ENCODE measurements at places on chromosomes 2 and 18.
A peak's percentile ranks its signal among the peaks of the same experiment; 100 is the strongest.

DNA sequence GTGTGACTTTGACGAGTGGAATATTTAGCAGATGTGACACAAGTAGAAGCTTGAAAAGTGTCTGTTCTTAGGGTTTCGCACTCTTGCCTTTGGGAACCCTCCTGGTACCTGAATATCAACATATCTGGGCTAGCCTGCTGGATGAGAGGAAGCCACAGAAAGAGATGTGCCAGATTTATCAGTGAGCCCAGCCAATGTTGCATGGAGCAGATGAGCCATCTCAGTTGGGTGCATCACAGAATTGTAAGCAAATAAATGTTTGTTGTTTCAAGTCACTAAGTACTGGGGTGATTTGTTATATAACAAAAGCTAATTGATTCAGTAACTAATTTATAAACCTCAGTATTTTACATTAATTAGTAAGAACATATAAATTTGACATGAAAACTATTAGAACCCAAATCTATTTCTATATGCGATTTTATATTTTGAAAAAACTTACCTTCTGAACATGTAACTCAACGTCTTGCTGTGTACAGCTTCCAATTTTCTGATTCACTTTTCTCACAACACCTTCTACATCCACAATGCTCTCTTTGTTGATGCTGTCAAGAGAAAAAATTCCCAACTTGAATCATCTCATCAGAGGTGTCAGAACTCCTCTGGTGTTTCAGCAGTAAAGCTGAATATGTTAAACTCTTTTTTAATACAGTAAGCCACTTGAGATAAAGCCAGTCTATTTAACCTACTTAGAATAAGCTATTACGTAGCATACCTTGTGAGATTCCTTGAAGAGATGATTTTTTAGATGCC lies 42.3 kb downstream of the DARS1 start:
- no peak for DNase-seq

DNA sequence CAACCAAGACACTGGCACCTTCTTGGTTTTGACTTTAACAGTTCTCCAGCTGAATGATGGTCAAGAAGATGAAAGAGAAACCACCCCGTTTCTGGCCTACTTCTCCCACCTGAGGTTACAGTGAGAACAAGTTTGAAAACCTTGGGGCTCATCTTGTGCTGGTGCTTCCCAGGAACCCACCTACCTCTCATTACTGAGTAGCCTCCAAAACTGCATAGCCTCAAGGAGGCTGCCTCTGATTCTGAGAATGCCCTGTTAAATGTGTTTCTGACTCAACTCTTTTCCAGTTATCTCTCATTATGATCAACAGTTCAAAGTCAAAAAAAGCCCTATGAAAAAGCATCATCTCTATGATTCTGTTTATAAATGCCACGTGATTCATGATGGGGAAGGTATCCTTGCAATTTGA lies 121.9 kb downstream of the CACNB4 start:
- DNase-seq: no peak

- DNase-seq: no peak
These were observed 58.5 kb upstream of the MSH6 start for GRCh38 chr2:47724221-47724981.

GRCh38 chr18:11322006-11322405 lies 172.6 kb upstream of the PIEZO2 start:
- no peak for DNase-seq

GRCh38 chr18:13455471-13455870 lies 236.9 kb downstream of the LDLRAD4 start:
- no peak for DNase-seq

DNA sequence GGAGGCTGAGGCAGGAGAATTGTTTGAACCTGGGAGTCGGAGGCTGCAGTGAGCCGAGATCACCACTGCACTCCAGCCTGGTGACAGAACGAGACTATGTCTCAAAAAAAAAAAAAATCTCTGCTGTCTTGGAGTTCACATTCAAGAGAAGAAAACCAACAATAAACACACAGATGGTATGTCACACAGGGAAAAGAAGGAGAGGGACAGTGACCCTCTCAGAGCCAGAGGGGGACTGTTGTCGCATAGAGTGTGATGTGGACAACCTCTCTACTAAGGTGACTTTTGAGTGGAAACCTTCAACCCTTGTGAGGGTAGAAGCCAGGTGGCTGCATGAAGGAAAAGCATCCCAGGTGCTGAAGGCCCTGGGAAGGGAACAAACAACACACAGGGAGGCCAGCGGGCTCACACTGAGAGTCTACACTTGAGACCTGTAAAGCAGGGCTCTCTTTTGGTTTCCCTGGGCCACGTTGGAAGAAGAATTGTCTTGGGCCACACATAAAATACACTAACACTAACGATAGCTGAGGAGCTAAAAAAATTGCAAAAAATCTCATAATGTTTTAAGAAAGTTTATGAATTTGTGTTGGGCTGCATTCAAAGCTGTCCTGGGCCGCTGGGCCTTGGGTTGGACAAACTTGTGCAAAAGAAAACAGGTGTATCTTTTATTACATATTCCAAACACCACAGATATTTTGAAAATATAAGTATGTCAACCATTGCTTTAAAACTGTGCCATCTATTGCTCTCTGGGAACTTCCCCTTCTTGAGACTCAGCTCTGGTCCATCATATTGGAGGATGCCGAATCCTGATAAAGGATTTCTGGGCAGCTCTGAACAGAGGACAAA lies 136.0 kb downstream of the DDX1 start:
- DNase-seq: no peak

DNA sequence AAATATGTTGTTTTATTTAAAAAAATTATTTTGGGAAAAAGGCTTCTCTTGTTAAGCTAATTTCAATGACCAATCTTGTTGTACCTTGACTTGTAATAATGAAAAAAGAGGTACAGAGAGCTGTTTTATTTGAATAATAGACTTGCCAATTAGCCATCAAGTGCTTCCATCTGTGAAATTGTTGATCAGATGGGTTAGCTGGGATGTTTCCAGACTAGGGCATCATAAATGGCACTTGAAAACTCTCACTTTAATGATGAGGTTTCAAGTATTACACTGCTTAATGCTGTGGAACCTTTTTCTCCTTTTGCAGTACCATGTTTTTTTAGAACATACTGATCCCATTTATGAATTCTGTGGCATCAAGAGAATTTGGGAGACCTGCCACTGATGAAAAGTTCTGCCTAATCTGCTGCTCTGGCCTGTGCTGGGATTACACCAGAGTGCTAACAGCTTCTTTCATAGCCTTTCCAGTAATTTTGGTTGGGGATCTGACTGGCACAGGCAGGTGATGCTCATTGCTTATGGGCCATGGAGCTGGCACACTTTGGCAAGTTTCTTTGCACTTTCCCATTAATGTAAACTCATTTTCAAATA lies 24.2 kb downstream of the PSMD14 start:
- DNase-seq: no peak

- no peak for DNase-seq
These were observed 155.5 kb downstream of the MYT1L start for GRCh38 chr2:2175381-2176090.

DNA sequence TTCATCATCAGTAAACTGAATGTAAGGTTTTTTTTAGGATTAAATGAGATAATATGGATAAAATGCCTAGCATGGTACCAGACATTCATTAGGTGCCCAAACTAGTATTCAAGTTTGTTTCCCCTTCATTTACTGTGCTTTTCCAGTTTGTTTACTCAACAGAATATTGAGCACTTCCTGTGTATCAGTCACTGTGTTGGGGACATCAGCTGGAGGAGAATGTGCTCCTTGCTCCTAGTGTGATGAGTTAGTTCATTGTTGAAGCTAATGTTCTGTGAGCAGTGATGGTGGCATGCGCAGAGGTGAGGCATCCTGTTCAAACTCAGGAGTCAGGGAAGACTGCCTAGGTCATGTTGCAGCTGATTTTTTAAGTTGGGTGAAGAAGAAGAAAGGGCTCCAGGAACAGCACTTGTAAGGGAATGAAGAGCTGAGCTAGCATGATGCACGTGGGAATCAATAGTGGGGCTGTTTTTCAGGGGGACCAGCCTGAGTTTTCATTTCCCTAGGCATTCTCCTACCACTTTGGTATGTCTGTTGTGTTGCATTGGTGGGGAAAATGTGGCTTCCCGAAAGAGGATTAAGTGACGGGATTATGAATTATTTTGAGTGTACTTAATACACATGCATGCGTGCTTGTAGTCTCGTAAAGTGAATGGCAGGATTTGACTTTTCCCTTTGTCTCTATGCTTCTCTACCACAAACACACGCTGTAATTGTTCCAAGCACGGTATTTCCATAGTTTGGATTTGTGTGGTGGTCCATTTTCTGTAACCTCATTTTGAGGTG lies 23.7 kb downstream of the TTLL4 start:
- no peak for DNase-seq

- DNase-seq: no peak
These were observed 152.8 kb downstream of the PID1 start for GRCh38 chr2:229118336-229118735.

DNA sequence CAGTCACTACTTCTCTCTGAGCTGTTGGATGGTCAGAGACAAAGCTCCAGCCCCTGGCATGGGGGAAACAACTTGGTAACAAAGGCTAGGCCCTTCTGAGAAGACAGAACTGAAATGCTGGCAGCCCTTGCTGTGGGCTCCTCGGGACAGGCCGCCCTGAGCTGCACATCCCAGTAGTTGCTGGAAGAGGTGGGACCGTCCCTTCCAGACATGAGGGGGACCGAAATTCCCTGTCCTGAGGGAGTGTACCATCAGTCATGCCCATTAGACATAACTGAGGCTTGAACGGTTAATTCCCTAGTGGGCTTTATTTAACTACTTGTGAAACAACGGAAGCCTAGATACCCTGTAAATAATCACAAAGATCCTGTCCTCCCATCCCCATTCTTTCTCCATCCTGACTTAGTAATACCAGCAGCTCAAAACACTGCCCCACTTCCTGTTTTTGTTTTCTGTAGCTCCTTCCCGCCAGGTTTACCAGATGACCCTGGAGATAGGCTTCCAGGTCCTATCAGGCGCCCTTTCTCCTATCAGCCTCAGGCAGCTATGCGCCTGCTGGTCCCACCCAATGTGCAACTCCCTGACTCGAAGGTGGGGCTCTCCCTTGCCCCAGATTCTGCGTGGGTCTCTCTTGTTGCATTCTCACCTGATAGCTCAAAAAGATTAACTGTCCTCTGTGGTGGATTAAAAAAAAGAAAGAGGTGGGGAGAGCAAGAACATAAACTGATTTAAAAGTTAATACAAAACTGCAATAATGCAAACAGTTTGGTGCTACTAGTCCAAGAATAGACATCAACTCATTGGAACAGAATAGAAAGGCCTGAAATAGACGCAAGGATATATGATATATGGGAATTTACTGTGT lies 37.0 kb upstream of the NT5DC4 start:
- DNase-seq: no peak

DNA sequence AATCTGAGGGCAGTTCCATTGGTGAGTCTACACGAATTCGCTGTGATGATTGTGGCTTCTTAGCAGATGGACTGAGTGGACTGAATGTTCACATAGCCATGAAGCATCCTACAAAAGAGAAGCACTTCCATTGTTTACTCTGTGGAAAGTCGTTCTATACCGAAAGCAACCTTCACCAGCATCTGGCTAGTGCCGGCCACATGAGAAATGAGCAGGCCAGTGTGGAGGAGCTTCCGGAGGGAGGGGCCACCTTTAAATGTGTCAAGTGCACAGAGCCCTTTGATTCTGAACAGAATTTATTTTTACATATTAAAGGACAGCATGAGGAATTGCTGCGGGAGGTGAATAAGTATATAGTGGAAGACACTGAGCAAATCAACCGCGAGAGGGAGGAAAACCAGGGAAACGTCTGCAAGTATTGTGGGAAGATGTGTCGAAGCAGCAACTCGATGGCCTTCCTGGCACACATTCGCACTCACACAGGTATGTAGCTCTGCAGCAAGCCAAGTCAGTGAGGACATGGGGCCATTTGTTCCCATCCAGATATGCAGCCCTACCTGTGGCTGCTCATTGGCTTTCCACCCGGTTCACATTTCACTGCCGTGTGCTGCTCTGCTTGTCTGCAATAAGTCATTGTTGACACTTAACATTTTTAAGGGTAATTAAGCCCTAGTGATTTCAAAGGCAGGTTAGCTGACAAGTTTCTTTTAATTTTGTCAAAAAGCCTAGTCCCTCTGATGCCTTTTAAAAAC lies 37.7 kb downstream of the ZNF407 start:
- no peak for DNase-seq

DNA sequence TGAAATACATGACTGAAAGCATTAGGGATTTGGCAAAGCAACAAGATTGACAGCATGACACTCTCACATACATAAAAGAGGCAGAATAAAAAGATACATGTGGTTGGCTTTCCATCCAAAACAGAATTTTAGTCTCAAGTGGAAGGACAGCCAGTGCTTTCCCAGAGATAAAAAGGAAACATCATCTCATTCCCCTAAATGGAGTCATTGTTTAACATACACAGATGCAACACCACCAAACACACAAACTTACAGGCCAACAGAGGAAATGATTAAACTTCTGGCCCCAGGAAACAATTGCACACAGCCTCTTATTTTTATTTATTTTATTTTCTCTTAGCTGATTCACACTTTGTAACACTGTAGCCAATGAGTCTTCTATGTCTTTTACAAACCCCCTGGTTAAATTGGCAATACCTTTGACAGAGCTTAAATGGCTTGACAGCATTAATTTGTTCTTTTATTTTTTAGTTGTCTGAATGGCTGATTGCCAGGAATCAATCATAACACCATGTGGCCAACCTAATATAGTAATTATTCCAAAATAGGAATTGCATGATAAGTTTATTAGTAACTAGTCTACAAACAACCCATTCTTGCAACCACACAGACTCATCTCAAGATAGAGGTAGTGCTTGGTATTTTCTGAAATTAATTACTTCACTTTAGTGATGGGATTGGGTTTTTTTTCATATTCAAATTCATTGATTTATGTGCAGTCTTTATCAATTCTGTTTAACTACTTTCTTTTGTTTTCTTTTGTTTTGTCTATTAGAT lies 190.5 kb downstream of the RND3 start:
- DNase-seq: peak; percentile 10

GRCh38 chr2:159201360-159202063 lies 85.0 kb downstream of the WDSUB1 start:
- no peak for DNase-seq

DNA sequence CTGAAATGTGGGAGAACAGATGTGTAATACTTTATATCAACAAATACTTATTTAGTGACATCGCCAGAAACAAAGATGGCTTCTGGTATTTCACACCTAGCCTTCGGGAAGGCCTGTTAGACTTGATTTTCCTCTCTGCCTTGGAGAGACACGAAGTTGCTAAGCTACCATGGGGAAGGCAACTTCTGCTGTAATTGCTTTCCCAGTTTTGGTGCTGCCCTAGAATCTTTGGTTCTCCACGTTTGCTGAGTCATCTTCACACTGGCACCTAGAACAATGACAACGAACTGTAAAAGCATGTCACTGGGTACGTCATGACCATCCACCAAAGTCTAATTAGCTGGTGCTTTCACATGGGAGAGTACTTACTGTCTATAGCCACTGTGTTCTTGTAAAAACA lies 58.7 kb upstream of the ACTR3 start:
- DNase-seq: no peak

GRCh38 chr2:239466061-239466754 lies 65.4 kb upstream of the HDAC4 start:
- no peak for DNase-seq

DNA sequence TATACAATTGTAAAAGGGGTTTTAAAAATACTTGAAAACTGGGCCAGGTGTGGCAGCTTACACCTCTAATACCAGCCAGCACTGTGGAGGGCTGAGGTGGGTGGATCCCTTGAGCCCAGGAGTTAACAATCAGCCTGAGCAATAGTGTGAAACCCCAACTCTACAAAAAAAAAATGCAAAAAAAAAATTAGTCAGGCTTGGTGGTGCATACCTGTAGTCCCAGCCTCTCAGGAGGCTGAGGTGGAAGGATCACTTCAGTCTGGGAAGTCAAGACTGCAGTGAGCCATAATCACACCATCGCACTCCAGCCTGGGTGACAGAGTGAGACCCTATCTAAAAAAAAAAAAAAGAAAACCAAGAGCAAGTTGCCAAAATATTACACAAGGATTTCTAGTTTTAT lies 182.7 kb downstream of the UBE2E3 start:
- no peak for DNase-seq

Data from NCI-H1092 (cell line).